ENCODE measurements at places on chromosomes 3 and 15. TPM values are rescaled to one million over a fixed set of nuclear protein-coding genes. Genes with fewer than 3 reads are reported as not detected.

- peak; percentile 85 for DNase-seq
These were observed 67.9 kb upstream of the AKAP13 start for GRCh38 chr15:85312486-85312885.

DNA sequence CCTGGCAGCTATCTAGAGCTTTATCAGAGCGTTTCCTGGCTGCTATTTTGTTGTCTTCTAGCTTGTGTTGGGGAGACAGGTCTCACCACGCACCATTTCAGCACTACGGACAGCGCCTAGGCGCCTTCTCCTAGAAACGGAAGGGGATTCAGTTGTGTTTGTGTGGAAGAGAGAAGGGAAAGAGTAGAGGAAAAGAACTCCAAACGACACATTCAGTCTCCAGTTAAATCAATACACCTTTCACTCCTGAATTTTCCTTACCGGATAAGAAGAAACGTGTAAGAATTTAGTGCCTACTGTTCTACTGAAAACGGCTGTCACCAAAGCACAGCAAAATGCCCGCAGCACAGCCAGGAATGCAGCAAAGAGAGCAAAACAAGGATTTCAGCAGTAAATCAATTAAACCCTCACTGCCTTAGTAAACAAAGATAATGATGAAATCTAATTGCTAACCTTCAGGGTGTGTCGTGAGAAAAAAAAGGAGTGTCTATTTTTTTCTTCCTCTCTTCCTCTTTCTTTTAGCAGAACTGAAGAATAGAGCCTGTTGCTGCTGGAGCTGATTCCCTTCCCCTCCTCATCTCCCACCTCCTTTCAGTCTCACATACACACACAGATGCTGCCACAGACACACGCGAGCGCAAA is 412 bp upstream of the CTXN2 start:
- DNase-seq: peak; percentile 72

GRCh38 chr15:38602910-38603670 is 38.5 kb upstream of the RASGRP1 start:
- DNase-seq: no peak

GRCh38 chr3:120224237-120224636 is 60.8 kb downstream of the GPR156 start:
- no peak for DNase-seq

GRCh38 chr3:7978087-7978422 is 523.6 kb upstream of the LMCD1 start:
- DNase-seq: no peak

DNA sequence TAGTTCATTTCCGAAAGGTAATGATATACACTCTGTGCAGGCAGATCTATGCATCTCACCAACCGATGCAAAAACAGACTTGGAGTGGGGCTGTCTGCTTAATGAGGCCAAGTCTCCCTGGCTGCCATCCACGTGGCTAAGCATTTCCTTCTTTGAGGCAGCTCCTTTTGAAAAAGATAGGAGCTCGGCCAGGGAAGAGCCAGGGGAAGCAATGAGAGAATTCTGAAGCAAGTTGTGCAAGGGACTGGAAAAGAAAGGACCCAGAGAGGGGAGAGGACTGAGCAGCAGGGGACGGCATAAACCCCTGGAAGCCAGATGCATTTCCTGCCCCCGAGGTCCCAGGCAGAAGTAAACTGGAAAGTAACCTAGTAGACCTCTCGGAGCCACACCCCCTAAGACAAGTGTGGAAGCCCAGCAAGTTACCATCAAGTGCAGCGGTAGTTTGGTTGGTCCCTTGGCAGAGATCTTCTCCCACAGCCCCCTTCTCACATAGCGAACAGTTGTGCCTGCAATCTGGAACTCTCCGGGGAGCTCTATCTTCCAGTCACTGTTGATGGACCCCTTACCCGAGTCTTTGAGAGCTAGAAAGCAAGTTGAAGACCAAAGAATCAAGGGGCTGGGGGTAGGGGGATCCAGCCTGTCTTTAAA is 288.2 kb downstream of the ADAMTS17 start:
- no peak for DNase-seq

GRCh38 chr3:184429786-184430185 is 49.9 kb downstream of the CHRD start:
- DNase-seq: no peak

DNA sequence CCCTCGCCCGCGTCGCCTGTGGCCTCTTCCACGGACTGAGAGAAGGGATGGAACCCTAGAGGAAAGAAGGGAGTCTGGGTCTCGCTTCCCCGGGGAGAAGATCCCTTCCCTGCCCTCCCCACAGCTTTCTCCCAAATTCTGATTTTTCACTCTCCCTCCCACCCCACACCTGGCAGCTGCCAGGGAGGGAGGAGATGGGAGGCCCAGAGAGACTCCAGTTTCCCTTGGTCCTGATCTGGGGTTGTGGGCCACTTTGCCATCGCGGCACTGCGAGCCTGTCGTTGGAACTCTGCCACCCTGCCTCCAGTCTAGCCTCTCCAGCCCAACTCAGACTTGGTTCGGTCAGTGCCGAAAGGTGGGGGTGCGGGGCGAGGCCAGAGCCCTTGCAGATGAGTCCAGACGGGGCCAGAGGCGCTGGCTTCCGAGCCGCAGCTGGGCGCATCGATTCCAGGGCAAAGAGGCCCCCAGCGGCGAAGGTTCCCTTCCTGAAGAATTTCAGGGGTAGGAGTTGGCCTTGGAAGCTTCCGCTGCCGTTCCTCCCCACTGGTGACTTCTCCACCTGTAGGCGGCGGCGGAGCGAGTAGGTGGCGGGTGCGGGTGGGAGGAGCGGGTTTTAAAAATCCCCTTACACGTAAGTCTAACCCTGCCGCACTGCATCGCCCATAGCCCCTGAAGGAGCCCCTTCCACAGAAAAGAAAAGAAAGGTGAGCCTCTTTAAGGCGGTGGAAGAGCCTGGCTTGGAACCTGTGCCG is 5.2 kb downstream of the WNT5A start:
- peak; percentile 73 for DNase-seq

- peak; percentile 43 for DNase-seq
These were observed 1.0 kb downstream of the SNX1 start for GRCh38 chr15:64096668-64097384.

GRCh38 chr15:65377105-65377975 is 462 bp downstream of the IGDCC3 start:
- DNase-seq: no peak

- no peak for DNase-seq
These were observed 169.5 kb downstream of the BCHE start for GRCh38 chr3:165667676-165668075.

GRCh38 chr3:46681856-46682540 is 11.5 kb downstream of the ALS2CL start:
- DNase-seq: no peak

DNA sequence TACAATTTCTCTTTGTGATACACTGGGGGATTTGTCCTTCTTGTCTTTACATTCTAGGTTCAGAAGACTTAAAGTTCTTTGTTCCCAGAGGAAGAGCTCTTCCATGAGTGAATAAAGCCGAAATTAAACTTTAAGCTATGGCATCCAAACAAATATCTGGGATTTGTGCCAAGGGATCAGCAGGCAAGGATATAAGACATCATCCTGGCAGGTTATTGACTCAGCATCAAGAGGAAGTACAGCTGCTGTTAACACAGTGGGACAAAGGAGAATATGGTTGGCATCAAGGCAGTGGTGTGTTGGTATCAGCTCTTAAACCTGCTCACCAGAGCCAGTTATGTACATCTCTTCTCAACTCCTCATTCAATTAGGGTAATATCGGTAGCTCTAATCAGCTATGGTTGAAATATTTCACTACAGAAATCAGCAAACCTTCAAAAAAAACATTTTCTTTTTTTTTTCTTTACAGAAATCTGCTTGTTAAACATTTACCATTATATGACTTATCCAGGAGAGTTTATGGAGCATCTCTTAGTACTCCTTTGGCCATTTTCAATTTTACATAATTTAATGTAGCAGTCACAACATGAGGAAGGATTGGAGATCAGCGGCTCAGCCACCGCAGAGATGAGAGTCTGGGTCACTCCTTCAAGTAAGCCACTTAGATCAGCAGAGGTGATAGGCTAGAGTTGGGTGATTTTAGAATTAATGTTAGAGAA is 1198.6 kb upstream of the EPHA6 start:
- no peak for DNase-seq

DNA sequence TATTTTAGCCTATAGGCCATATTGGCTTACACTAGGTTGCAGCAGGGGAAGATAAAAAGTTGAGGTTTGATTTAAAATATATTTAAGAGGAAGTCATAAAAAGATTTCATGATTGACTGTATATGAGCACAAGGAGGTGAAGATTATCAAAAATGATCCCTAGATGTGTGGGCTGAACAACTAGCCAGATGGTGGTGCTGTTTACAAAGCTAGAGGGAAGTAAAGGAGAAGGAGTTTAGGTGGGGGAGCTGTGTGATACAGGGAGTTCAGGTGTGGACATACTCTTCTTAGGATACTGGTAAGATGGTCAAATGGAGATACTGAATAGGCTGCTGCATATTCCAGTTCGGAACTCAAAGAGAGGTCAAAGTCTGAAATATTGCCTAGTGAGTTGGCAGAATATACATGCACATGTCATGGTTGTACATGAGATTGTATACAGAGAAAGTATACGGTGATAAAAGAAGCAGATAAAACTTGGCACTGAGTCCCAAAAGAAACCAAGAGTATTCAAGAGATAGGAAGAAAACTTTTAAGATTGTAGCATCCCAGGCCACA is 727.8 kb downstream of the NLGN1 start:
- peak; percentile 65 for DNase-seq

GRCh38 chr15:48556159-48556897 is 89.2 kb downstream of the FBN1 start:
- peak; percentile 20 for DNase-seq

GRCh38 chr15:39728845-39729244 is 53.8 kb downstream of the FSIP1 start:
- no peak for DNase-seq

GRCh38 chr15:24718289-24719082 is 42.9 kb downstream of the NPAP1 start:
- no peak for DNase-seq

- no peak for DNase-seq
These were observed 57.8 kb downstream of the WNT7A start for GRCh38 chr3:13822042-13822441.

DNA sequence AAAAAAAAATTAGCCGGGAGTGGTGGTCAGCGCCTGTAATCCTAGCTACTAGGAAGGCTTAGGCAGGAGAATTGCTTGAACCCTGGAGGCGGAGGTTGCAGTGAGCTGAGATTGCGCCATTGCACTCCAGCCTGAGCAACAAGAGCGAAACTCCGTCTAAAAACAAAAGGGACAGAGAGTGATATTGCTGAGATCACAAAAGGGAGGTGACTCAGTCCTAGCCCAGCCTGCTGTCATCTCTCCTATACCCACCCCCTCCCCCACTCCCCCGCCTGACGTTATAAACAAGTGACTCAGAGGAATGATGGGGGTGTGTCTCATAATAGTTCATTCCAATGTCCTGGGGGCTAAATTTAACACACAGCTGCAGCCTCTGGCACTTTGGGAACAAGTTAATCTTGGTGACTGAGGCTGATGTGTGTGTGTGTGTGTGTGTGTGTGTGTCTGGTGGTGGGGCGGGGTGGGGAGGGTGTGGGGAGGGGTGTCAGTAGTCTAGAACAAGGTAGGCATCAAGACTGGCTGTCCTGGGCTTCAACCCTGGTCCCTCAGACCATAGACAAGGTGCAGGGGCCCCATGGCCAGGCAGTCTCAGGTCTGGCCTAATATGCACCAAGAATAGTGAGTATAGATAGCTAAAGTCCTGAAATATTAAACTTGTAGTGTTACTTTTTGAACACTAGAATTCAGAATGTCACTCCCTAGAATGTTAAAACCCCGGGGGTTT is 1.3 kb upstream of the KLHL40 start:
- DNase-seq: peak; percentile 97

DNA sequence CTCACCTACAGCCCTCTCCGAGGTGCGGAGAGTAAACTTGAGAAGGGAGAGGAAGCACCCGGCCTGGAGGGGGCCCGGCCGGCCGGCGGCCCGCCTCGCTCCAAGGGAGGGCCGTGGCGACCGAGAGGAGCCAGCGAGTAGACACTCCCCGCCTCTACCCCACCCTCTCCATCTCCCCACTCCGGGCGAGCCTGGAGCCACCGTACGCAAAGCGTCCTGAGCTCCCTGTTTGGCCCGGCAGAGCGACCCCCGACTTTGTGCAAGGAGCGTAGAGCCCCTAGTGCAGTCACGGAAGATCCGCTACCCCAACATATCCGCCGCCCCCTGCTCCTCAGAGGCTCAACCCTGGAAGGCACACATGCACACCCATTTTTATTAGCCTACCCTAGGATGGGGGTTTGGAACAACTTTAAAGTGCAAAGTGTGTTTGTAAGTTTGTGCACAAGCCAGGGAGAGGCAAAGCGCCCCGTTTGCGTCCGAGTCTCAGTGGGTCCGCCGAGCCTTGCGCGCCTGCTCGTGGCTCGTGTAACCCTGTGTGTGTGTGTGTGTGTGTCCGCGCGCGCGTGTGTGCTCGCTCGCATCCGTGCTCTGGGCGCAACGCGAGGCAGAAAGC is 508 bp upstream of the SMAD6 start:
- no peak for DNase-seq

Gene GPR62
- not detected for polyA plus RNA-seq

Gene PCNP
- polyA plus RNA-seq: 53.2 TPM

Gene DNASE1L3
- not detected for polyA plus RNA-seq

Gene SAXO2
- 0.14 TPM for polyA plus RNA-seq

Gene GNAI2
- polyA plus RNA-seq: 1,079 TPM

Gene TIMP4
- 0.40 TPM for polyA plus RNA-seq

Gene GCSAM
- not detected for polyA plus RNA-seq

Gene CCR9
- not detected for polyA plus RNA-seq

Gene SLC2A2
- not detected for polyA plus RNA-seq

All from IMR-90 (cell line).